ENCODE measurements at places on chromosomes 1 and 21.

DNA sequence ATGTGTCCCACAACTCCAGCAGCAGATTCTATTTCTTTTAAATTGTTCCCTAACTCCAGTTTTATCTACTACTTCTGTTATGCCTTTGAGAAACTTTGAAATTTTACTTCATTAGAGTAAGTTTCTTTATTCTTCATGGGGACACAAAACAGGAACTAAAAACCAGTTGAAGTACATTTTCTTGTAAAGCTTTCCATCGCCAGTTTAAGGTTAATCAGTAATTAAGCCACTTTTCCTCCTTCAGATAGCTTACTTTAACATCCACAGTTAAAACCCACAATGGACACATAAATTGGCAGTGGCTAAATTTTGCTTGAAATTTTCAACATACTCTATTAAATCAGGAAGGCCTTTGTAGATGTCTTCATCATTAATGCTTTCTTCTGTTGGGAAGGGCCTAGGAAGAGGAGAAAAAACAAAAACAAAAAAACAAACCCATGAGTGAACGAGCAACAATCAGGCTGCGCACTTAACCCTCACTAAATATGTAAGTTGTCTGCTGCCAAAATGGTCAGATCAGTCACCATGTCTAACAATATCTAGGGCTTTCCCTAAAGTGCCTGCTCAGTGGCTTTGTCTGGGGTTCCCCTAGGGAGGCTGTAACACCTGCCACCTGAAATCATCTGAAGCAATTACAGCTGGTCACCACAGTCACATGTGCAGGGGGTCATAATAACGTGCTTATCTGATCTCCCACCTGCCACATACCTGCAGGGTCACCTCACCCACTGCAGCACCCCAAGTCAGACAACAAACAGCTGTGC, 187.9 kb downstream of the VAV3 start:
- no peak for ATAC-seq

GRCh38 chr21:29654855-29655254, 284.9 kb downstream of the GRIK1 start:
- ATAC-seq = no peak

GRCh38 chr1:10796029-10796944, at the start of gene CASZ1:
Gene CASZ1, minus strand, starts transcription at chr1:10796646. Its CDS starts 102,757 bp downstream, at chr1:10693889.
- peak; percentile 86 for ATAC-seq

- ATAC-seq = no peak
These were observed 34.6 kb downstream of the DNTTIP2 start for GRCh38 chr1:93844262-93845045.

DNA sequence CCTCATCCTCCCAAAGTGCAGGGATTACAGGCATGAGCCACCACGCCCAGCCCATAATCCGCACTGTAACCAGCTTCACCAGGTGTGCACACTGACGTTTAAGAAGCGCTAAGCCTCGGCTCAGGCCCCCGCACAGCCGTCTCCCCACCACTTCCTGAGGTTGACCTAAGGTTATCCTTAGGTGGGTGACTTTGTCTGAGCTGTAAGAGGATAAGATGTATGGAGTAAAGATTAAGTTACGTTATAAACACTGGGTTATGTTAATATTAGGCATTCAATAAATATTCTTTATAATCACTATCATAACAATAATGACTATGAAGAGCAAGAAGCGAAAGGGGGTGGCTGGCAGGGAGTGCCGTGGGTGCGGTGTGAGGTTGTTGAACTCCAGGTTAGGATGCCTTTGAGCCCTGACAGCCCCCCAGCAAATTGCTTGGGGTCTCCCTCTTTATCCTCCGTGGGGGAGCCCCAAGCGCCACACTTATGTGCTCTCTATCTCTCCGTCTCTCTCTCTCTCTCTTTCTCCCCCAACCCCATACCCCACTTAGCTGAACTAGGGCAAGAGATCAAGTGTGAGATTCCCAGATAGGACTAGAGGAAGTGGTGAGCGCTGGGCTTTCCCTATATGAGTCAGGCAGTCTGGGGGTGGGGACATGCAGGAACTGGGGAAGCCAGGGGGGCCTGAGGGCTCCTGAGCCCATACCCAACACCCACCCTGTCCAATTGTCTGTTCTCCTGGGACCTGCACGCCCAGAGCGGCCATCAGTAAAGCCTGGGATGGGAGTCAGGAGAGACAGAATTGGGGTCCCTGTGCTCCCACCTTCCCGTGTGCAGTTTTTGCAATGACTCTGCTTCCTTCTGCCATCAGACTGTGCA, 7.6 kb downstream of the EFHD2 start:
- ATAC-seq = peak; percentile 54

GRCh38 chr1:202343652-202344349, 2.1 kb upstream of the UBE2T start:
- ATAC-seq = no peak

DNA sequence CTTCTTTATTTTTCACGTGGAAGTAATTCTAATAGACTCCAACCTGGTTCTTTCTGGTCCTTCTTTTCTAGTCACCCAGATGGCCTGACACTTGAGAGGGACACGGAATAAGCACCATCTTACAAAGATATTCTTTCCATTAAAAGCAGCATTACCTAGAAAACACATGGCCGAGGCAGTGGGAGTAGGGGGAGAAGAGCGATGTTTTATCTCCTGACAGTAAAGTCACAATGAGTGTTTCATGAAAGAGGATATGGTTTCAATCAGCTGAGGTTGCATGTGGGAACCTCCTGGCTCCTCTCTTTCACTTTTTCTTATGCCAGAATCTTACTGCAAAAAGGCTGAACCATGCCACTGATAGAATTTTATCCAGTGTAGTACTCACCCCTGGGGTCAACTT, 288.8 kb upstream of the SPAG17 start:
- no peak for ATAC-seq

DNA sequence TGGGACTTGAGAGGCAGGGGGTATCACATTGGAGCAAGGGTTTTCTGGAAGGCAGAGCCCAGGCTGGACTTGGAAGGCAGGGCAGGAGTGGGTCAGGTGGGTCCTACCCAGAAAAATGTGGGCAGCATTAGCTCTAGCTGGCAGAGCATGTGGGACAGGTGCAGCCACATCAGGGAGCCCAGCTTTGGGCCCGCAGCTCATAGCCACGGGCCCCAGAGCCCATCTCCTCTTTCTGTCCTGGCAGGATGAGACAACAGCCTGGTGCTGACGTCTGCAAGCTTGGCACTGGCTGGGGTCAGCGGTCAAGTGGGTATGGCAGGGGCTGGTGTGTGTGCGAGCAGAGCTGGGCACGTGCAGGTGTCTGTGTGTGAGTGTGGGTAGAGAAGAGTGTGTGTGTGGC, 154.7 kb downstream of the GRIK3 start:
- ATAC-seq = no peak

- peak; percentile 78 for ATAC-seq
These were observed 44.2 kb upstream of the MAB21L3 start for GRCh38 chr1:116066868-116067565.

DNA sequence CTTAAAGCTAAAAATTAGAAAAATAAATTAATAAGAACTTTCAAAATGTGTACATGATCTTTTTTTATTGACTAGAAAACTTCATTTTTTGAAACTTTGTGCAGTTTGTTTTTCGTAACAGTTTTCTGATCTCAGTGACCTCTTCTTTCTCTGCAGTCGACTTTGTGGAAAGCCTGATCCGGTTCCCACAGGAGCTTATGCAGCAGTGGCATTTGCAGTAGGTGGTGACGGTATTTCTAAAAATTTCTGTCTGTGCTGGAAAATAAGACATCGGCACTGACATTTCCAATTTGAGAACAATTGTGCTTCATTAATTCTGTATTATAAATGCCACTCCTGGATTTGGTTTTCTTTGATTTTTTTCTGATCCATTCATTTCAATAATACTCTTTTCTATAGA, 68.8 kb downstream of the CLDN17 start:
- no peak for ATAC-seq

GRCh38 chr1:27044613-27045151, 32.0 kb upstream of the TENT5B start:
- ATAC-seq = peak; percentile 88

DNA sequence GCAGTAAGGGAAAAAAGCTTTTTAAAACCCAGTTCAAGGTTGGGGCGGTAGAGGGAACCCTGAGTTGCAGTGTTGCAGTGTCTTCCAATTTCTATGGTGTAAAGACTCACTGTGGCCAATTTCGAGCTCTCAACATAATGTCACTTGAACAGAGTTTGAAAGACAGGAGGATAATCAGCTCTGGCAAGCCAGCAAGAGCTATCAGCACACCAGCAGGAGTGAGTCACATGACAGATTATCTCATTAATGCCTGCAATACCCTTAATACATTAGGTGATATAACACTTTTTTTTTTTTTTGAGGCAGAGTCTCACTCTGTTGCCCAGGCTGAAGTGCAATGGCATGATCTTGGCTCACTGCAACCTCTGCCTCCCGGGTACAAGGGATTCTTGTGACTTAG, 22.8 kb downstream of the SLC9C2 start:
- ATAC-seq = no peak

- ATAC-seq = no peak
These were observed 1.6 kb downstream of the RAB4A start for GRCh38 chr1:229272164-229273158.

- peak; percentile 91 for ATAC-seq
These were observed 10.9 kb upstream of the C4BPB start for GRCh38 chr1:207077470-207078377.

- peak; percentile 16 for ATAC-seq
These were observed 7.0 kb upstream of the PSEN2 start for GRCh38 chr1:226863446-226863845.

DNA sequence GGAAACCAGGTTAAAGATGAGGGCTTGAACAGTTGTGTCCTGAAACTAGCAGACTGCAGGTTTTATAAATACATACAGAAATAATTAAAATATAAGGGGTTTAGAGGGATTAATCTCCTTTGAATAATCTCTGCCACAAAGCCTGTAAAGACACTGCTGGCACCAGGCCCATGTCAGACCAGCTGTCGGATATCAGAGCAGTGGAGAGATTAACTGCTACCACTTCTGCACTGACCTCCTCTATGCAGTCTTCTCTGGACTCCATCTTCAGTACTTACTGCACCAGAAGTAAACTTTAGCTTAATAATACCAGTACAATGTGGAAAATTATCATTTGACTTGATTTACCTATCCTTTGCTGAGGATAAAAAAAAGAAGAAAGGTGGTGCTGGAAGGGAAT, 128.6 kb downstream of the LHX4 start:
- ATAC-seq = no peak

GRCh38 chr1:81340239-81340638, 460.5 kb upstream of the ADGRL2 start:
- ATAC-seq = no peak

- no peak for ATAC-seq
These were observed 66.7 kb downstream of the CCDC30 start for GRCh38 chr1:42529724-42530181.

DNA sequence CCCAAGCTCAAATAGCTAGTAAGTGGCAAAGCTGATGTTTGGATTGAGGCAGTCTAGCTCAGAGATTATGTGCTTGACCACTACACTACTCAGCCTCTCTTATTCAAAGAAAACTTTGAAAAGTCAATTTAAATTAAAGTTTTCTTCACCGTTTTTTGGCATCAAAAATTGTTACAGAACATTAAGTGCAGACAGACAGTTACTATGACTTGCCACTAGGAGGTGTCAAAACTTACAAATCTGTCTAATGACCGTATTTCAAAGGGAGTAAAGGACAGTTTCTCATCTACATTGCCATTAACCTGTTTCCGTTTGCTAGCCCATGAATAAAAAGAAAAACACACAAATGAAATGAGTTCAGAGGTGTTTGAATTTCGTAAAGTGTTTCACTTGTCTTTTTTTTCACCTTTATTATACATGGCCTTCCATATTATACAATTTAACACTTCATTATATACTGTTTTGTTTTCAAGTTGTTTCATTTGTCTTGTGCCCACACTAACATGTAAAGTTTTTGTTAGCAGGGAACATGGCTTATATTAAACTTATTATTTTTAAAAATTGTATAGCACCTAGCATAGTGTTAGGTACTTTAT, 57.4 kb upstream of the MTF2 start:
- no peak for ATAC-seq

DNA sequence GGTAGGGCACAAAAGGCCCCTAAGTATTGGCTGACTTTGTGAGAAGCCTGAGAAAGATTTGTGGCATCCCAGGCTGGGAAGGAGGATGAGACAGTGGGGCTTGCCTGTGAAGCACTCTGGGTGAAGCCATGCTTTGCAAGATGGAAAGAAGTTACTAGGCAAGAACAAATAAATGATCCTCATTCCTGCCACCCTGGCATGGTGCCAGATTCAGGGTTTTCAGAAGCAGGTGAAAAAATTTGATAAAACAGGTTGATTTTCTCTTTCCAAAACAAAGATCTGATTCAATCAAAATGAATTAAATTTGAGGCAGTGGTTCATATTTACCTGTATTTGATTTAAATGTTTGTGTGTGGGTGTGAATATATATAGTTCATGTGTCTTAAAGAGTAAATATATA, 386.9 kb upstream of the PROX1 start:
- ATAC-seq = no peak

- ATAC-seq = no peak
These were observed 39.3 kb upstream of the CSF3R start for GRCh38 chr1:36522021-36522420.

DNA sequence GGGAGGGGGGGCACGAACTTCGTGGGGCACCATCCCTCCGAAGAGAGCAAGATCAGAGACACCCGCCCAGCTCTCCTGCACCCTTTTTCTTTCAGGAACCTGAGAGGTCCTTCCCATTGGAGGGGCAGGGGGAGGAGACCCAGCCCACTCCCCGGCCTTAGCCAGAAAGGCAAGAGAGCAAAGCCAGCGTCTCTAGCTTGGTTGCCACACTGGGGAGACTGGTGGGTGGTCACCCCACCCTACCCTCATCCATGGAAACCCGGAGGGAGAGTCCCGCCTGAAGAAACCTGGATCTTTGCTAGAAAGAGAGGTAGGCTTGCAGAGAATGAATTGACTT, 246 bp downstream of the ATP2B4 start:
- ATAC-seq = peak; percentile 42

GRCh38 chr1:55364216-55364615, 149.1 kb upstream of the USP24 start:
- no peak for ATAC-seq

DNA sequence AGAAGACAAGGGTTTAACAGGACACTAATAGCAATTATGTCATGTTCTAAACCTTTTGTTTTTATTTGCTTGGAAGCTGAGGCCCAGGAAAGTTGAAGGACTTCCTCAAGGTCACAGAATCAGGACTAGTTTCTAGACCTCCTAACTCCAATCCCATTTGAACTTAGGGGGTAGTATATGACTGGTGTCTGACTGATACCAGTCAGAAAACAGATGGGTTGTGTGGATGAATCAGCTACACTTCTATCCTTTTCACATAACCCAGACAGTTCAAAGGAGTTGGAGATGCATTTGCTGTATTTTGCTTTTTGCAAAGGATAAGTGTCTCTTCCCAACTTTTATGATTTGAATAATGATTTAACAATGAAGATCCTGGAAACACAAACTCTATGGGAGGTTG, 322.5 kb downstream of the HLX start:
- no peak for ATAC-seq

GRCh38 chr1:171221665-171222591, 26.4 kb upstream of the FMO1 start:
- ATAC-seq = no peak

GRCh38 chr1:96978444-96978843, 256.9 kb downstream of the PTBP2 start:
- ATAC-seq = no peak

Measured in gastroesophageal sphincter (tissue), 4 donors.